ENCODE measurements at places on chromosomes 4 and X.

- DNase-seq, result no peak
These were observed 3.2 kb downstream of the TKTL2 start for GRCh38 chr4:163470391-163470790.

GRCh38 chrX:154049209-154050112 is 29.8 kb upstream of the IRAK1 start:
- no peak for DNase-seq

DNA sequence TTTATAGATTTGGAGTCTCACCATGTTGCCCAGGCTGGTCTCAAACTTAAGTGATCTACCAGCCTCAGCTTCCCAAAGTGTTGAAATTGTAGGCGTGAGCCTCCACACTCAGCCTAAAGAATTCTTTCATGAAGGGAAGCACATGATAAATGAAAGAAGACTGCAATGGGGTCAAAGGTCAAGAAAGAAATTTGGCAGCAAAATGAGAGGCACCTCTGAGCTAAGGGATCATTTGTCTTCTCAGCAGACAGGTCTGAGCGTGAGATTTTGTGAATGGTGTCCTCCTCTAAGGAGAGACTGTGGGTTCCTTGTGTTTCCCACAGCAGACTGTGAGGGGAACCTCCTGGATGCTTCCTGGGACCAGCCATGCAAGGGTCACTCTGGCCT is 57.5 kb upstream of the EGFL6 start:
- DNase-seq, result no peak

- no peak for DNase-seq
These were observed 84.2 kb downstream of the CHIC1 start for GRCh38 chrX:73647212-73647611.

DNA sequence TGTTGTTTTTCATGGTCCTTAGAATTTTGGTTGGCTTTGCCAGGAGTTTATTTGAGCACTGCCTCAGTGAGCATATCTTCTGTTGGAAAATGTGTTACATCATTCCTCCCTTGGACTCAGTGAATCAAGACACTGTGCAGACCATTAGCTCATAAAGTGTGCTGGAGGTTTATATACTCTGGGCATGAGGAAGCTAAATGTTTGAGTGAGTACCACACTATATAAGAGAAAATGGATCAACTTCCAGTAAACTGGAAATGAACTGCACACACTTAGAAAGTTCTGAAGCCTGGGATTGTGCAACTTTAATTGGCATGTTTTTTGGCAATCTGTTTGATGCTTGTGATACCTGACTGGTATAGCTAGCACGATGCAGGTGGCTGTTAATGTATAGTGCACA is 75.9 kb downstream of the LIMCH1 start:
- no peak for DNase-seq

GRCh38 chrX:138073626-138074025 is 507.7 kb downstream of the ZIC3 start:
- no peak for DNase-seq

DNA sequence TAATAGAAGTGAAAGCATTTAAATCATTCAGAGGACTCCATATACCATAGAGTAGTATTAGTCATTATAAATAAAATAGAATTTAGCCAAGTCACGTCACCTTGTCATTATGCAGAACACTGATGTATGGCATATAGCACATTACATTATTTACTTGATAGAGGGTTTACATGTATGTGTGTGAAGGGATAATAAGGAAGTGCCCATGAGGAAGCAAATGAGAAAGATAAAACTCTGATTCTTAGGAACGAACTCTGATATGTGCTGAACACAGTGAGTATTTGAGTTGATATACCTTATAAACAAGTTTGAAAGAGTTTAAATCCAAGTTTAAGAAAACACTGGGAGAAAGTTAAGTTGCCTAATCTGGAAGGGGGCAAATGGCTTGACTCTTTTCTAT is 160.5 kb upstream of the NDST3 start:
- no peak for DNase-seq

GRCh38 chrX:116230130-116230898 is 59.8 kb downstream of the AGTR2 start:
- DNase-seq, result no peak

- DNase-seq, result peak; percentile 48
These were observed 797 bp downstream of the CD99L2 start for GRCh38 chrX:150897421-150898320.

- no peak for DNase-seq
These were observed 105.8 kb downstream of the RNF150 start for GRCh38 chr4:141027421-141027820.

- no peak for DNase-seq
These were observed 70.2 kb downstream of the GC start for GRCh38 chr4:71713611-71714203.

DNA sequence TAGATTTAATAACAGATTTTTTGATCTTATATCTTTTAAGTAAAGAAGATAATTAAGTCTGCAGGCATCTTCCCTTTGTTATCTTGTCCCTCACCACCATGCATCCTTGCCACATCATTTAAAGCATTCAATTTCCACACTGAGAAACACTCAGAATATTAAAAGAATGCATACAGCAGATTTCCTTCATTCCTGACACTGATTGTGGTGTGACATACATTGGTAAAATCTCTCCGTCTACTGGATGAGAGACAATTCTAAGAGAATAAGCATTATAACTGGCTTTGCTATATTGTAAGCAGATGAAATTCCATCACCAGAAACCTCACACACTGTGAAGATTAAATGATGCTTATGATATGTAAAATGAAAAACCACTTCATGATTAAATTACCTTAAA is 97.4 kb upstream of the TRPC5OS start:
- no peak for DNase-seq

GRCh38 chrX:153772316-153773217 is 8.3 kb upstream of the SRPK3 start:
- DNase-seq, result no peak

DNA sequence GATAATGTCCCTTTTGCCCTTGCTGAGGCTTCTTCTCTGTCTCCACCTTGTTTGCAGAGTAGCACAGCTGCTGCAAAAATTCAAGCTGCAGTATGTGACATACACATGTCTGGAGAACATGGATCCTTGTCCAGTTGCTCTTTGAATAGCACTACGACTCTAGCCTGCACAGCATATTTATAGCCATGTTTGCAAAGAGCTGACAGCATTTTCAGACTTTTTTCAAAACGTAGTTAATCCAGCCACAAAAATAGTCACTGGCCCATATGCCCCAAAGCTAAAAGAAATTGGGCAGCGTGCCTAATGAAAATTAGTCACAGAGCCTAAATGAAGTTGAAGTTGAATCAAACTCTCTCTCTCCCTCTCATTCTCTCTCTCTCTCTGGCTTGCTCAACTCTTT is 17.5 kb downstream of the SLC16A2 start:
- no peak for DNase-seq

DNA sequence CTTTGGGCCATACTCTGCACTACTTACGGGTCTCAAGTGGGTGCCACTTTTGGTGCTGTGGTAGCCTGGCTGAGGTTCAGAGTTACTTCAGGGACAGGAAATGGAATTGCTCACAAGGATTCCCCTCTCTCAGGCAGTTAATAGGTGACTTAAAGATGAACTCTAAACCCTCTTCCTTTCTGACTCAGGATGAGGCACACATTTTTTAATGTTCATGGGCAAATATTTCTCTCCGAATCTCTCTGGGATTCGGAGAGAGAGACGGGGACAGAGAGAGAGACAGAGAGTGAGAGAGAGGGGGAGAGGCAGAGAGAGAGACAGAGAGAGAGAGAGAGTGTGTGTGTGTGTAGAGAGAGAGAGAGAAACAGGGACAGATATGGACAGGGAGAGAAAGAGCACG is 79.8 kb downstream of the NYX start:
- DNase-seq, result no peak

DNA sequence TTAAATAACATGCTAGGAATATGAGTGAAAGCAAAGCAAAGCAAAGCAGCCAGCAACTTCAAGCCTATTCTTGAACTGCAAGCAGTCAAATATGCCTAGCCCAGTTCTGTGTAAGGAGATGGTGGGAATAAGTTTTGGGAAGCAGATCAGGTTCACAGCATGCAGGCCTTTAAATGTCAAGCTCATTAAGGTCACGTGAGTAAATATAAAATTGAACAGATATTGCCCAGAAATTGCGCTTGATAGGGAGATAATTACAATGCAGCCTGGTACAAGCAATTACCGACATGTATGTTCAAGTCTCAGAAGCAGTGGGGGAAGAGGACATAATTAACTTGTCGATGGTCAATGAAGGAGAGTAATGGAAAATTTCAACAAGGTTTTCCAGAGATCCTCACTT is 6.0 kb downstream of the GNPDA2 start:
- DNase-seq, result no peak

DNA sequence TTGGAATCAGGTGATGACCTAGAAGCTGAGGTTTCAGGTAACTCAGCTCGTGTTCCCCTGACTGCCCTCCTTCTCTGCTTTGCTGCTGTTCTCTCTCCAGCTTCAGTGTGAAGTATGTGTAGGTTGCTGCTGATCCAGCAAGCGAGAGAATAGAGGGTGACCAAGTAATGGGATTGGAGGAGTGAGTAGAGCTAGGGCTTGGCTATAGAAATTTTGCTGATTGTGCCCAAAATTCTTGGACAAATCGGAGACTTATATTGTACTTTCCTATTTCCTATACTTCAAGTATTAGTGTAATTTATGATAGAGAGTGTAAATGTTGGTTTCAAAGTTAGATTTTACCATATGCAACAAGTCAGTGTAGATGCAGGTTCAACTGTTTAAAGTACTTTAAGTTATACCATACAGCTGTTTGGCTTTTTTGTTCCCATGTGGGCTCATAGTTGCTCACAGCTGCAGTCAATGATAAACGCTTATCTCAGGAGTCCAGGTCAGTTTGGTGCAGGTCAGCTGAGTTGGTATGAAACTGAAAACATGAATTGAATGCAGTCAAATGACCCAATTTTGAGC is 48.0 kb downstream of the RAPGEF2 start:
- DNase-seq, result no peak

DNA sequence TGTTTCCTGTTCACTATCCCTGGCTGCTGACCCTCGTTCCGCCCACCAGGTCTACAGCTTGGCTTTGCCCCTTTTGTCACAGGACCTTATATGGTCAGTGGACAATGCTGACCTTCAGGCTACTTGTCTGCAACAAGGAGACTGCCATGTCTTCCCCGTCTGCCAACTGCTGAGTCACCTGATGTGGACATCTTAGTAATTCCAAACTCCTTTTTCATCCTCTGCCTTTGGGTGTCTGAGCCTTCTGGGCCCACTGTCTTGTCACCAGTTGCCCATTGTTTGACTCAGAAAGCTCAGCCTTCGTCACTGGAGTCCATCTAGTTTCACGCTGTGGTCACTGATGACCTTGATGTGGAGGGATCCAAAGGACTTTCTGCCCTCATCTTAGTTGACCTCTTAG is 30.2 kb downstream of the GPRIN3 start:
- DNase-seq, result no peak

GRCh38 chrX:46812445-46812844 is 24.4 kb upstream of the RP2 start:
- DNase-seq, result no peak

DNA sequence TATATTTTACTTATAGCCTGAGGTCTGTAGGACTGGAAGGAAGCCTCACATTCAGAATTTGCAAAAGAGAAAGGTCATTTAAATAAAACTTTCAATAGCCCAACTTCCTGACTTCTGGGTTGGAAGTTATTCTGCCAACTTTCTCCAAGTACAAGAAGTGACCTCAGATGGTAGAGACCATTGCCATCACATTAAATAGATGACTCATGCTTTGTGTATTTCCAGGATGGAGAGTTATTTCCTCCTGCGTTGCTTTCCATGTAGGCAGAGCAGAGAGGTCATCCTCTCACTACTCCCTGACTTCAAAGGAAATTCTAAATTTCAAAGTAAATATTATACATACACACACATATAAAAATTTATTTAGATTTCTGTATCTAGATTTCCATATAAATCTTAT is 73.0 kb upstream of the NR3C2 start:
- no peak for DNase-seq

- DNase-seq, result no peak
These were observed 234.8 kb downstream of the CPE start for GRCh38 chr4:165613581-165613980.

DNA sequence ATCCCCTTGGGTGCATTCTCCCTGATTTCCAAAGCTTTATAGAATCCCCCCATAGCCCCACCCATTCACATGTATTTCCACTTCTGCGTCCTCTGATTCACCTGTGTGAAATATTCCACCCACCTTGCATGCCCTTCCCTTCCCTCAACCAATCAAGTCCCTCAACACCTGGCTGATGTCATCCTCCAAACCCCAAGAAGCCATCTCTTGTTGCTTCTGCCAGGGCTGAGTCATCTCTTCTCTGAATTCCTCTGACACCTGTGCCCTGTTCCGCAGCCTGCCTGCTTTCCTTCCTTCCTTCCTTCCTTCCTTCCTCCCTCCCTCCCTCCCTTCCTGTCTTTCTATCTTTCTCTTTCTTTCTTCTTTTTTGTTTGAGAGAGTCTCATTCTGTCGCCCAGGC is 9.9 kb downstream of the CRMP1 start:
- no peak for DNase-seq

GRCh38 chrX:18406531-18407266 is 18.7 kb upstream of the CDKL5 start:
- no peak for DNase-seq

GRCh38 chrX:150257353-150258175 is 105.6 kb upstream of the MAMLD1 start:
- DNase-seq, result no peak

GRCh38 chrX:96707804-96708203 is 23.2 kb downstream of the DIAPH2 start:
- DNase-seq, result no peak

DNA sequence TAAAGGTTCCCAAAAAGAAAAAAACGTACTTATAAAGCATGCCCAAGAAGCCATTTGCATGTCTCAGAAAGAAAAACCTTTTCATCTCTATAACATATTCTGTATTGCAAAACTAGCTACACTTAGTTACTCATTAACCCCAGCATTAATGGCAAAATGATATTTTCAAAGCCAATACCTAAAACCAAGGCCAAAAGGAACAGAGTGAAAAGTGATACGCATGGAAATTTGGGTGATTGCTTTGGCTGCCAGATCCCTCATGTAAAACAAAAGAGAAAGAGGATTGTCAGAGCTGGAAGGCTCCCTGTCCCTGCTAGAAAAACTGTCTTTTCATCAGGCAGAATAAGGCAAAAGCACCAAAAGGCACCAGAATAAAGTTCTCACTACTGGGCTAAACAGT is 46.8 kb upstream of the RADX start:
- no peak for DNase-seq

DNA sequence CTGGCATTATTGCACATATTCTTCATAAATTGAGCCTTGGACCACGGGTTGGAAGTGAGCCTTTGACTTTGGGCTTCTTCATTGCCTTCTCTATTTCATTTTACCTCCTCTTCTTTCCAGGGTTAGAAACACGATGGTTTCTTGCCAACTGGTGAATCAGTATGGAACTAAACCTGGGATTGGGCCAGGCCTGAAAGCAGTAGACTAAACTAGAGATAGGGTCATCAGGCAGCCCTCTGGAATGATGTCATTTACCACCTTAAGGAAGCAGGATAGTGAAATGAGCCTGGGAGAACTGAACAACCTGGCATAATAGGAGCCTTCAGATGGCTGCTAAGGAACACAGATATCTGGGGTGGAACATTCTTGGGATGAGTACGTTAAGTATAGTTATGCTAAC is 67.5 kb upstream of the ATP8A1 start:
- DNase-seq, result no peak

Data from stimulated activated CD4-positive, alpha-beta T cell treated with anti-CD3 and anti-CD28 coated beads, Interleukin-4, amount 100 ng/mL, for 24 hours (primary cell).